ENCODE measurements at places on chromosomes 7 and 10.

GRCh38 chr7:43491984-43492383 is 90.9 kb upstream of the STK17A start:
- no peak for DNase-seq

DNA sequence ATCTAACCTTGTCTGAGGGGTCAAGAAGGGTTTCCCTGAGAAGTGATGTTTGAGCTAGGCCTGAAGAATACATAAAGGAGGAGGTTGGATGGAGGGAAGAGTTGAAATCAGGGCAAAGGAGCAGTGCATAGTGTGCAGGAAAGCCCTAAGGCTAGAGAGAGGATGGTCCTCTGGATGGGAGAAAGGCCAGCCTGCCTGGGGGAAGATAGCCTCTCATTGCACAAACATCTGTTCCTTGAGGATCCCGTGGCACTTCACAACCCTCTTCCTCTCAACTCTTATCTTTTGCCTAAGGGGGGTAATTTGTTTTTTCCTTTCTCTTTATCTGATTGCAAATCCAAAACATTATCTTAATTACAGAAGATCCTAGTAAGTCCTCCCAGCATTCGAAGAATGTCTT is 35.7 kb downstream of the STAMBPL1 start:
- DNase-seq = no peak

DNA sequence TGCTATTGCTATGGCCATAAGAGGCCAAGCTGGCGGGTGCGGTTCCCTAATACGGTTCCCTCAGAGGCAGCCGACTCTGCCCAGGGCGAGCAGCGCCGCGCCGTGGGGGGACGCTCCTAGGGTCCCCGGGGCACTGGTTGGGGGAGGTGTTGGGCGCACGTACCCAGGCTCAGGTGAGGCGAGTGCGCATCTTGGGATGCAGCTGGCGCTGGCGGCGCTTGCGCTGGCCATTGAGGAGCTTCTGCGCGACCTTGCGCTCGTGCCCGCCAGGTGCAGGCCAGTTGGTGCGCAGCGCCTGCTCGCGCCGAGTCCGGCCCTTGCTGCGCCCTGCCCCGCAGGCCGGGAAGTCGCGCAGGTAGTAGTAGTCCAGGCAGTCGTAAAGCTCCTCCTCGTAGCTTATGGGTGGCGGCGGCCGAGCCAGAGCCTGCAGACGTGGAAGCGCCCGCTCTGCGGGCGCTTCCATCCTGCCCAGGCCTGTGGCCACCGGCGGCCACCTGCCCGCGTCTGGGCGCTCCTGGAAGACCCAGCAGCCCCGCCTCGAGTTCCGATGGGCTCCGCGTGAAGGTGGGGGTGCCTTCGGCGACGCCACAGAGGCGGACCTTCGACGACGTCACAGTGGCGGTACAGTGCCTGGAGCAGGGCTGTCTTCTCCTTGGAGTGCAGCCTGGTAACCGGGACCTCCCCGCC is at the start of gene NUPR2:
Gene NUPR2 (minus strand): TSS at position 566 of the 687 bp plus-strand sequence. CDS start 103 bp downstream, at position 463.
- no peak for DNase-seq

DNA sequence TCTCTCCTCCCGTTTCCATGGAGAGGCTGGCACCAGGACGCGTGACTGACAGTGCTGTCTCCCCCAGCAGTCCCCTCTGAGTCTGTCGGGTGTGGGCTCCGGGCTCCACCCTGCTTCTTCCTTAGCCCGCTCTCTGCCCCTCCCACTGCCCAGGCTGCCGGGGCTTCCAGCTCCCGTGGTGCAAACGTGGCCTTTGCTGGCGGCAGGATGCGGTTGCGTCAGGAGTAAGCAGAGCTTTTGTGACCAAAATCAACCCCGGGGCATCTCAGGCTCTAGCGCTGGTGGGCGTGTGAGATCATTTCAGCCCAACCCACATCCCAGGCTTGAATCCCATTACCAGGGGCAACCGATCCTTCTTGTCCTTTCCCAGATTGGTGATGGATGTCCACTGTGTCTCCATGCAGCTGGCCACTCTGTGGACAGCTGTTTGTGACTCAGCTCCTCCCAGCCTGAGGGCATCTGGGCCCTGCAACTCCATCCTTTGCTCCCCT is 28.2 kb downstream of the PTPRE start:
- no peak for DNase-seq

DNA sequence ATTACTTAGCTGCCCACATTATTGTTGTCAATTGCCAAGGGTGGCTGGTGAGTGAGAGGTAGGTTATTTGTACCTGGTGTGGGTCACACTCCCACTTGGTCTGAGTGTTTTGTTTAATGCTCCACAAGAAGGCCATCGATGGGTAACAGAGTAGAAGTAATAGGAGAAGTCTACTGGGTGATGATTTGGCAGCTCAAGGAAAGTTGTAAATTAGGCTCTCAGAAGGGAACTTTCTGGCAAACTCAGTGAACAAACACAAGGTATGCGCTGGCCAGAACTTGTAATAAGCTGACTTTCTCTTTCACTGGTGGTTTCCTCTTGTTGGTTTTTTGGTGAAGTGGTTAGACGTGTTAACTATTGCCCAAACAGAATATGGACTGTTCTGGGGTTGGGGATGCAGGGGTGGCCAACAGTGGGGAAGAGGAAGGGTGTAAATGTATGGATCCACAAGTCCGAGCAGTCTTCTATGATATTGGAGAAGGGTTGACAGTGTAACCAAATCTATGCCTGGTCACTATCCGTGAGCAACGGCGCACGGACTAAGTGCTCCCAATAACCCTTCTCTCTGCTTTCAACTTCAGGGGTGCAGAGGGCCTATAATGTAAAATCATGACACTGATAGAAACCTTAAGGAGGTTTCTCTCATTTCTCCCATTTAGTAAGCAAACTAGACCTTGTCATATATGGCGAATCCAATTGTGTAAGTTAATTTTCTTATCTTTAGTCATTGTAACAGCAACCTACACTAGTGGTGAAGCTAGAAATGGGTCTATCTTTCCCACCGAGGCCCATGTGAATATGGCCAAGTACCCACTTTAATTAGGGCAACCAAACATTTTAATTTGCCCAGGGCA is 212.8 kb downstream of the PTEN start:
- no peak for DNase-seq

DNA sequence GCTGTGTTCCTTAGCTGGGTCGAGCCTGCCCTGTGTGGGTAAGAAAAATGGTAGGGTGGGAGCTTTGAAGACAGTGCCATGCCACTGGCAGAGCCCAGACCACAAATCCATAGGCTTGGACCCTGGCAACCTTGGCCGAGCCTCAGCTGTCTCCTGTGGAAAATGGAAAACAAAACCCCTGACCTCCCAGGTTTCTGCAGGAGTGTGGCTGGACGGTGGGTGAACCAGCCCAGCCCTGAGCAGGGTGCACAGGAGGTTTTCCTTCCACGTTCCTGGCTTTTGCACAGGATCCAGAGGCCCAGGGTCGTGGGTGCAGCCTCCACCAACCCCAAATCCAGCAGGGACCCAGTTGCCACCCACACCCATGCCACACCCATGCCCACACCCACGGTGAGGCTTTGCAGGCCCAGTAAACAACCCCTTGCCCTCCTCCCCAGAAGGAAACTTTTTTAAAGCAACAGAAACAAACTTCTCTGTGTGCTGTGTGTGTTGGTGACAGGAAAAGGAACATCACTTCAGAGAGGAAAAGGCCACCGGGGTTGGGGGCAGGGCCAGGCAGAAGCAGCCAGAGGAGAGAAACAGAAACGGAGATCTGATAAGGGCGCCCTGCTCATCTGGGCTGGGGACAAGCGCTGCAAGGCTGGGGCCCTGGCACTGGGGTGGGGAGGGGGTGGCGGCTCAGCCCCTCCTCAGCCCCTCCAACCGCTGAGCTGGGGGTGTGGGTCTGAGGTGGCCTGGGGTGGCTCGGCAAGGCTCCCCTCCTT is 20.7 kb upstream of the ZMIZ1 start:
- peak; percentile 75 for DNase-seq

- no peak for DNase-seq
Measured at GRCh38 chr7:27106181-27106900, 3.9 kb upstream of the HOXA2 start.

Measured in activated T-helper 2 cell treated with anti-CD3 and anti-CD28 coated beads, Interferon-gamma antibody, Interleukin-2, Interleukin-4, amounts not matched to agents 10 μg/mL and 5 μg/mL and 100 μg/mL, durations not matched to agents 14 hours and 24 hours and 36 hours (primary cell).